ENCODE measurements at places on chromosomes 7 and 10.

- DNase-seq, result no peak
Observed at GRCh38 chr10:33826186-33826585, 491.7 kb upstream of the NRP1 start.

- DNase-seq, result no peak
Observed at GRCh38 chr10:57905861-57906260, 361.8 kb downstream of the IPMK start.

- DNase-seq, result no peak
Observed at GRCh38 chr7:76326646-76327233, 24.3 kb downstream of the HSPB1 start.

DNA sequence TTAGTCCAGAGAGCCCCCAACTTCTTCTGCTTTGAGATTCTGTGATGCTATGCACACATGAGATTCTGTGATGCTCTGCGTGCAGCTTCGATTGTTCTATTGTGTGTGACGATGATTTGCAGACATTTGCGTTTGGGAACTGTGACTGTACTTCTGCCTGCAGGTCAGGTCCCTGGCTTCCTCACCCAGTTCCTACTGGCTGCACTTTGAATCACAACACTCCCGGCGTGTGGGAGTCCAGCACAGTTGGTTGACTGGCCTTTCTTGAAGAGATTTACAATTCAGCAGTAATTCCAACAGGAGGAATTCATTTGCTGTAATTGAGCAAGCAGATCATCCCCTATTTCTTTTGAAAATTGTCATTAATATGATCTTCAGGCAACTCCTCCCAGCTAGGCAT is 252.2 kb upstream of the YAE1 start:
- DNase-seq, result no peak

- no peak for DNase-seq
Observed at GRCh38 chr7:151275813-151276577, 27.5 kb upstream of the SMARCD3 start.

DNA sequence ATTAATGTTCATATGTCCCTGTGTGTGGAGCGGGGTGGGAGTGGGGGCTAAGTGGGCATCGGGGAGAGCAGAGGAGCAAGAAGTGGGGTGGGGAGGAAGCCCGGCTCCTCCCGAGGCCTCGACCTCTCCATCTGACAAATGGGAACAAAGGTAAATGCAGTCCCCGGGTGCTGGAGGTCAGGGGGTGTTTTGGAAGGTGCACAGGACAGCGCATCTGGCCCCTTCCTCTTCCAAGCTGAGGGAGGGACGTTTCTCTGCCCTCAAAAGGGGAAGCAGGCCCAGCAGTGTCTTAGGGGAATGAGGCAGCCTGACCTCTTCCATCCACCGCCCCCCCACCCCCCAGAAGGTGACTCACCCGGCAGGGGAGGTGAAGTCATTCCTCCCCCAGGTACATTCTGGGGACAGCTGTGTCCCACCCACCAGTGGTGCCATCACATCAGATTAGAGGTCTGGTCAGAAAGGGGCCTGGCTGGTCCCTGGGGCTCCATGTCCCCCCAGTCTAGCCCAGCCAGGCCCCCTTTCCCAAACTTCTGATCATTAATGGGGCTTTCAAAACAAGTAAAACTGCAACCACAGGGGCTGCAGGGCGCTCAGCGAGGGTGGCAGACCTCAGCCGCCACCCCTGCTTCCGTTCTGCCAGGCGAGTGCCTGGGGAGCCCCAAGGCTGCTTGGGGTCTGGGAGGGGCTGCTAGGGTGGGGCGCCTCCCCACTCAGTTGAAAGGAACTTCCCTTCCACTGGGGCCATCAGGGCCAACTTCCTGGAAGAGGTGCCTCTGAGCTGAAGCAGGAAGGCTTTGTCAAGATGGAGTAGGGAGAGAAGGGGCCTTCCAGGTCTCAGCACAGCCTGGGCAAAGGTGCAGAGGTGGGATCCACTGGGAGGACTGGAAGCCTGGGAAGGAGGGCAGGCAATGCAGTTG is 10.8 kb downstream of the LFNG start:
- DNase-seq, result no peak

DNA sequence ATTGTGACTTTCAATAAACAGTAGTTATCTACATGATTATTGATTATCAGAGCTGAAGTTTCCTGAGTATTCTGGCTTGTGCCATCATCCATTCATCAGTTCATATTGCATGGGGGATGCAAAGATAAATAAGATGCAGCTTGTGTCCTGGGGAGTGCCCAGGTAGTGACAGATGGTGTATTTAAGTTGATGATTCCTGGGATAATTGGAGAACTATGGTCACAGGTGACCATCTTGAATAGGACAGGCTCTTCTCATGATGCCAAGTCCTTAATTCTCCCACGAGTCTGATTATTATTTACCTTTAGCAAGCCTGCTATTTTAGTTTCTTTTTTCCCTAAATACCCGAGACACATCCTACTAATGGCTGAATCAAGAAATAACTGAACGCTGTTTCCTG is 64.9 kb downstream of the PLPP4 start:
- DNase-seq, result no peak

- DNase-seq, result no peak
Observed at GRCh38 chr7:141251957-141252356, 178.1 kb downstream of the TMEM178B start.

GRCh38 chr7:59079-60016 is 133.0 kb upstream of the FAM20C start:
- no peak for DNase-seq

GRCh38 chr7:127870231-127870907 is 160.9 kb downstream of the LRRC4 start:
- DNase-seq, result no peak

DNA sequence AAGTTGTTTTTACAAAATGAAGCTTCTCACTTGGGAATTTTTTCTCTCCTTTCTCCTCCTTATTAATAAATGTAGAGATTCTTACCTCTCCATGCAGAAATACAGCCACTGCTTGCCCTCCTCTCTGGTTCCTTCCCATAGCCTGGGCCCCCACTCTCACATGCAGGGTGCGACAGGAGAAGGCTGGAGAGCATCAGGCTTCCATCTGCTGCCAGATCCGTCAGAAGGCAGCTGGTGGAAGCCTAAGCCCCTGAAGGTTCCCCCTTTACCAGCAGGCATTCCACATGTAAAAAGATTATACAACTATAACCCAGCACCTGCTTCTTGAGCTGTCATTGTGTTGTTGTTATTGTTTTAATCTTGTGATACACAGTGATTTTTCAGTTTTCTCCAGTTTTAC is 314.2 kb downstream of the LHFPL3 start:
- no peak for DNase-seq

GRCh38 chr10:43181146-43181545 is 42.9 kb downstream of the CSGALNACT2 start:
- DNase-seq, result no peak

DNA sequence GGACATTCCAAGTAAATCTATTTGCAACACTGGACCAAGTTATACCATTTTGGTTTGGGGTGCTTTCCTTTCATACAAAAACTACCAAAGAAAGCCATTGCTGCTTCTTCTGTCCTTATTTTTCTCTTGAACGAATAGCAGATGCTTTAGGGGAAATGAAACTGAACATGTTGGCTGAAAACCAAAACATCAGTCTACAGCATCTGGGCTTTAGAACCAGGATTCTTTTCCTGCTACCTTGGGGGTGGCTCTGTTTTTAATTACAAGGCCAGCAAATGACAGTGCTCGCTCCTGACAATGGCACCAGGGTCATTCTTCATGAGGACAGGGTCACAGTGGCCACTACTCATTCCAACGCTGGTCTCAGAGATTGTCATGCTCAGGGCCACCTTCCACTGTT is 80.3 kb downstream of the WDR11 start:
- DNase-seq, result no peak

- no peak for DNase-seq
Observed at GRCh38 chr7:71868797-71869196, 543.3 kb downstream of the CALN1 start.

GRCh38 chr7:15042285-15043065 is 139.9 kb upstream of the DGKB start:
- no peak for DNase-seq

- no peak for DNase-seq
Observed at GRCh38 chr10:79184657-79185056, 115.9 kb downstream of the ZMIZ1 start.

- DNase-seq, result no peak
Observed at GRCh38 chr10:13105184-13105583, 5.2 kb downstream of the OPTN start.

- no peak for DNase-seq
Observed at GRCh38 chr10:100101192-100102076, 19.8 kb upstream of the CPN1 start.

- DNase-seq, result no peak
Observed at GRCh38 chr7:118194571-118194970, 10.6 kb downstream of the LSM8 start.

GRCh38 chr10:59019603-59020002 is 156.8 kb upstream of the PHYHIPL start:
- DNase-seq, result peak; percentile 15

- DNase-seq, result no peak
Observed at GRCh38 chr10:74910241-74910975, 84.0 kb downstream of the KAT6B start.

DNA sequence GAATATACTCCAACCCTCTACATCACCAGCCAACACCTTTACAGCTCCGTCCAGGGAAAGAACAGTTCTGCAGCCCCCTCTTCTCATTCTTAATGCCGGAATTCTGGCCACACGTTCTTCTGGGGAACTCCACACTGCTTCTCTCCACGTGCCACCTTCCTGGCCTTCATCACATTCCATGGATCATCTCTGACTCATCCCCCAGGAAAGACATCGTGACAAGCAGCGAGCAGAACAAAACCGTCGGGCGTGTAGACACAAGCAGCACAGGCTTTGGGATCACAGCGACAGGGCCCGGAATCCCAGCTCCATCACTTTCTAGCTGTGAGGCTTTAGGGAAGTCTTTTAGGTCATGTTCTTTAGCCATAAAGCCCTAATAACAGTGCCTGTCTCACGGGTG is 590.3 kb upstream of the FOXK1 start:
- DNase-seq, result no peak

DNA sequence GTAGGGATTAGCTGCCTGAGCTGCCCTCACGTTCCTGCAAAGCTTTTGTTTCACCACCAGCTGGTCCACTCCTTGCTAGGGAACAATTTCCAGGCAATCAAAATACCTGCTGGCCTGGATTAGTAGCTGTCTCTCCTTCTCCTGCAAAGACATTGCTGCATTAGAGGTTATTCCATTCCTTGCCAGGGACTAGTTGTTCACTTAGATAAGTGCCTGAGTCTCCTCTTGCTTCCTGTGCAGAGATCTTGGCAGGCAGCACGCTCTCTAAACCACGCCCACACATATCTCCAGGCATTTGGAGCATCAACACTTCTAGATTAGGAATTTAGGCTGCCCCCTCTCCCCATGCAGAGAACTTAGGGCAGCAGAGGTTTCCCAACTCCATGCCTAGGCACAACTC is 150.4 kb upstream of the SMIM30 start:
- no peak for DNase-seq

DNA sequence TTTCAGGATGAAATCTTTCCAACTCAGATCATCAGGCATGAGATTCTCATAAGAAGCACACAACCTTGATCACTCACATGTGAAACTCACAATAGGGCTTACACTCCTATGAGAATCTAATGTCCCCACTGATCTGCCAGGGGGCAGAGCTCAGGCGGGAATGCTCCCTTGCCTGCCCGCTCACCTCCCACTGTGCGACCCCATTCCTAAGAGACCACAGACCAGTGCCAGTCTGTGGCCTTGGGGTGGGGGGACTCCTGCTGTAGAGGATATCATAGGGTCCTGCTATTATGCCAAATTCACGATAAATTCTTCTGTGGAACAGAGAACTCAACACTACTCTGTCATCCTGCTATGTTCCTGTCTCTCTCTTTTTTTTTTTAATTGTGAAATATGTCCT is 5.2 kb upstream of the RASGEF1A start:
- no peak for DNase-seq

DNA sequence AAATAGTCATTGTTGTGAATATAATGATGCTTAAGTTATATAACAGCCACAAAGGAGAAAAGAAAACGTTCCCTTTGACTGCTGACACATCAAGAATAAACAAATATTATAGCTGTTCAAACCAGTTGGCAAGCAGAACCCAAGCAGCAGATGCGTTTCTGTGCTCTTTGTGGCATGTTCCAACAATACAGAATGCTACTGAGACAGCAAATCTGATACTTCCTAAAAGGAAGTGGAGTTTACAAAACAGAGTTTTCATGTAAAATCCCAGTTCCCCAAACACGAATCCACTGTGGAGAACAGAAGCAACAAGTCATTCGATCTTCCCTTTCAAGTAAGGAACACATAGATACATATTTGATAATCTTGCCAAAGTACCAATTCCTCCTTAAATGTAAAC is 170.9 kb upstream of the ASAH2 start:
- no peak for DNase-seq

- no peak for DNase-seq
Observed at GRCh38 chr7:143988976-143989745, 11.0 kb upstream of the OR6B1 start.

DNA sequence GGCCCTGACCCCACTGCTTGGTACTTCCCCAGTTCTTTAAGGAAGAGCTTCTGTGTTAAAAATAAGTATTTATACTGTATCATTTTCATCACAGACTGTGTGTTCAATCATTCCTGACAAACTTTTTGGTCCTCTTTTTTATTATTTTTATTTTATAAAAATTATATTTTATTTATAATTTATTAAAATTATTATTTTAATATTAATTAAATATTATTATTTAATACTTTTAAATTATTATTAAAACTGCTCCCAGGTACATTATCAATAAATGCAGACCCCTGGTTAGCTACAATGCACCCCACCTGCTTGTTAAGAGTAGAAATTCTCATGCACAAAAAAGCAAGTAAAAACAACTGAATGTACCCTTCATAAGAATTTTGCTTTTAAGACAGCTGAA is 172.0 kb downstream of the GLI3 start:
- DNase-seq, result no peak

DNA sequence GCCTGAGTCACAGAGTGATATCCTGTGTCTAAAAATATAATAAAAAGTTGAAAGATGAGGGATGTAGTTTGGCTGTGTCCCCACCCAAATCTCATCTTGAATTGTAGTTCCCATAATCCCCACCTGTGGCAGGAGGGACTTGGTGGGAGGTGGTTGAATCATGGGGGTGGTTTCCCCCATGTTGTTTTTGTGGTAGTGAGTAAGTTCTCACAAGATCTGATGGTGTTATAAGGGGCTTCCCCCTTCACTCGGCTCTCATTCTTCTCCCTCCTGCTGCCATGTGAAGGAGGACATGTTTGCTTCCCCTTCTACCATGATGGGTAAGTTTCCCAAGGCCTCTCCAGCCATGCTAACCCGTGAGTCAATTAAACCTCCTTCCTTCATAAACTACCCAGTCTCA is 25.1 kb upstream of the UBE3C start:
- no peak for DNase-seq

DNA sequence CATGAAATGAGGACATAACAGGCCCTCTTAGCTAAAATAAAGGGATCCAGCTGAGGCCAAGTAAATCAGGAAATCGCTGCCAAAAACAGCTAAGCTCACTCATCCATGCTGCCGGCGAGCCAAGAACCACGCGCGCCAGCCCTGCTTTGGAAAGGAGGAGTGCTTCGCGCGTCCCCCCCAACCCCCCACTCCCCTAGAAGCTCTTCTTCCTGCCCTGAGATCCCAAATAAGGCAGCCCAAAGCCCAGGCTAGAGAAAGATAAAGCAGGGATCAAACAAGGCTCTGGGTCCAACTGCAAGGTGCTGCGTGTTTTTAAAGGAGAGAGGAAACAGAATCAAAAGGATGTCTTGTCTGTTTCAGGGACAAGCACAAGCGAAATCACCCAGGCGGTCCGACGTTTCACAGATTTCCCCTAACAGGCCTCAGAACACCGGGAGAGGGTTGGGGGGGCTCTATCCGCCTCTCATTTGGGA is 168.3 kb upstream of the AUTS2 start:
- DNase-seq, result no peak
